ENCODE measurements at places on chromosomes 4 and X.

DNA sequence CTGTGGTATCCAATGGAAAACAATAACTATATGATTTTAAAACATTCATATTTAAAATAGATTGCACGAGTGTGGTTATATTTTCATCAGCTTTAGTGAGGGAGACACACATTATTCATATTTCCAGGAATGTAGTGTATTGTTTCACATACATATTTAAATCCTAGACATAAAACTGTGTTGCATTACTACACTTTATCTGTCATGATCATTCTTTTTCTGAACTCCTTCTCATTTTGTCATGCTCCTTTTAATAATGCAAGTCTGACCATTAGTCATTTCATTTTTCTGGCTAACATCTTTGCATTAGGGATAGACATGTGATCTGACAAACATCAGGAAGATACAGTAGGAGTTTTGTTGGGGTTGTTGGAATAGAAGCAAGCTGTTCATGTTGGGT is 1382.7 kb downstream of the PCDH7 start:
- no peak for DNase-seq

GRCh38 chrX:18390941-18391538 is 34.4 kb upstream of the CDKL5 start:
- peak; percentile 30 for DNase-seq

GRCh38 chr4:120843849-120844527 is 78.5 kb downstream of the PRDM5 start:
- no peak for DNase-seq

DNA sequence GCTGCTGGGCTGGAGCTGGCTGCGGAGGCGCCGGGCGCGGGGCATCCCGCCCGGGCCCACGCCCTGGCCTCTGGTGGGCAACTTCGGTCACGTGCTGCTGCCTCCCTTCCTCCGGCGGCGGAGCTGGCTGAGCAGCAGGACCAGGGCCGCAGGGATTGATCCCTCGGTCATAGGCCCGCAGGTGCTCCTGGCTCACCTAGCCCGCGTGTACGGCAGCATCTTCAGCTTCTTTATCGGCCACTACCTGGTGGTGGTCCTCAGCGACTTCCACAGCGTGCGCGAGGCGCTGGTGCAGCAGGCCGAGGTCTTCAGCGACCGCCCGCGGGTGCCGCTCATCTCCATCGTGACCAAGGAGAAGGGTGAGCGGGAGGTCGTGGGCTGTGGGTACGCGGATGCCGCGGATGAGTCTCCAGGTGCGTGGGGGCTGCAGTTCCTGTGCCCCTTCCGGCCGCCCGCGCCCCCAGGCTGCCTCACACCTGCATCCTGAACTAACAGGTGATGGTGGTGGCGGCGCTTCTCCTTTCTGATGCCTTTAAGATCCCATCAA is 499 bp downstream of the CYP2U1 start:
- peak; percentile 3 for DNase-seq
